ENCODE measurements at places on chromosomes 5 and 9. TPM values are rescaled to one million over a fixed set of nuclear protein-coding genes. Genes with fewer than 3 reads are reported as not detected.

- peak; percentile 77 for DNase-seq
- peak overlapping the region; percentile 76 for H3K4me3 ChIP-seq
- peaks cover 22% of the 10 kb centered on the region for H3K4me1 ChIP-seq
- peaks cover 41% of the 10 kb centered on the region for H3K36me3 ChIP-seq
- peak overlapping the region; percentile 67 for H3K27ac ChIP-seq
Measured at GRCh38 chr9:33044162-33044673, 19.1 kb downstream of the DNAJA1 start.

Gene CHD1
- 47.5 TPM for total RNA-seq

DNA sequence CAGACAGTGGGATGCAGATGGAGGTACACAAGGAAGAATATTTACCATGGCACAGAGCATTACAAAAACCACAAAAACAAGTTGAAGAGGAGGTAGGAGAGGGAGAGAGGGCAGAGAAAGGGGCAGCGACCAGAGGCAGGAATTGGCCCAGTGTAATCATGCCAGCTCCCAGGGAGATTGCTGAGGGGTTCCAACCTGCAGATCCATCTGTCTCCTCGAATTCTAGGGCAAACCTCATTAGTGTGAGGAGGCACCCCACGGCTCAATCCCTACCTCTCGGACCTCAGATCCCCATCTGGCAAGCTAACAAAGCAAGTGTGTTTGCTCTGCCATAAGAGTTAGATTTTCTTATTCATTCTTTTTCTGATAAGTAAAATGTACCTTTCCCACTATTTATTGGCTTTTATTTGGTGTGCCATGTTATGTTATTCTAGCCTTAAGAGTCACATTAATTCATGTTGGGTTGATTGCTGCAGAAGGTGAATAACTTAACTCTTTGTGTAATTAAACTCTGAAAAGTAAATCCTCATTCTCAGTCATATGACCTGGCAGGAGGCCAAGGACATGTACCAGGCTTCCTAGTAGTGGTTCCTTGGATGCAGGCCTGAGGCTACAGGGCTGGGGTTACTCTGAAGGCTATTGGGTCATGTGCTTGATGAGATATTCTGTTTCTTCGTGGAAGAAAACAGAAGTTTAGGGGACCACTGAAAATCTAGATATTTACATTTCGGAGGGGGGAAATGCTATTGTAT, 315.2 kb upstream of the ATP10B start:
- H3K27me3 ChIP-seq = no peaks in the 10 kb centered on the region
- H3K4me3 ChIP-seq = no peak overlapping the region
- no peaks in the 10 kb centered on the region for H3K36me3 ChIP-seq
- H3K4me1 ChIP-seq = no peaks in the 10 kb centered on the region
- no peak for DNase-seq
- H3K27ac ChIP-seq = no peak overlapping the region

- H3K4me1 ChIP-seq = no peaks in the 10 kb centered on the region
- H3K36me3 ChIP-seq = no peaks in the 10 kb centered on the region
- H3K27ac ChIP-seq = no peak overlapping the region
Measured at GRCh38 chr5:13917061-13917460, 27.4 kb downstream of the DNAH5 start.

Gene COL23A1
- total RNA-seq = 0.10 TPM

DNA sequence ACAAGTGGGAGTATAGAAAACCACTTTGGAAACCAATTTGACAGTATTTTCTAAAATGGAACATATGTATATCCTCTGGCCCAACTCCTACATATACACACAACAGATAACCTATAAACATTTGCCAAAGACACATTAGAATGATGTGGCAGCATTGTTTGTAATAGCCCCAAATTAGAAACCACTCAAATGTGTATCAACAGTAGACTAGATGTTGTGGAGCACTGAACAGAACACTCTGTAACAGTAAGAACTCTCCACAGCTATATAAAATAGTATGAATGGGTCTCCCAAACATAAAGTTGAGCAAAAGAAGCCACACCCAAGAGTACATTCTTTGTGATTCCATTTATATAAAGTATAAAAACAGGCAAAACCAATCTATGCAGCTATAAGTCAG, 6.1 kb downstream of the ZNF622 start:
- H3K36me3 ChIP-seq = peaks cover 80% of the 10 kb centered on the region
- H3K4me1 ChIP-seq = peaks cover 82% of the 10 kb centered on the region
- H3K27ac ChIP-seq = no peak overlapping the region
- no peaks in the 10 kb centered on the region for H3K27me3 ChIP-seq
- no peak overlapping the region for H3K4me3 ChIP-seq
- no peak for DNase-seq

Gene ADRB2
- total RNA-seq = 6.9 TPM

Gene BAAT
- not detected for total RNA-seq

Gene PFN3
- total RNA-seq = not detected

Gene GCNT4
- total RNA-seq = 1.5 TPM

- no peaks in the 10 kb centered on the region for H3K27me3 ChIP-seq
- H3K4me1 ChIP-seq = peaks cover 38% of the 10 kb centered on the region
- no peak for DNase-seq
- H3K27ac ChIP-seq = no peak overlapping the region
Measured at GRCh38 chr9:90966480-90967144, 165.0 kb downstream of the SYK start.

Gene CACNA1B
- total RNA-seq = not detected

- DNase-seq = no peak
- no peak overlapping the region for H3K4me3 ChIP-seq
- H3K27me3 ChIP-seq = no peaks in the 10 kb centered on the region
- no peak overlapping the region for H3K27ac ChIP-seq
- H3K36me3 ChIP-seq = no peaks in the 10 kb centered on the region
Measured at GRCh38 chr5:124538931-124539330, 207.5 kb downstream of the ZNF608 start.

- no peaks in the 10 kb centered on the region for H3K27me3 ChIP-seq
- H3K4me1 ChIP-seq = peaks cover 33% of the 10 kb centered on the region
- no peak for DNase-seq
Measured at GRCh38 chr5:134592141-134592746, 40.4 kb downstream of the SAR1B start.

DNA sequence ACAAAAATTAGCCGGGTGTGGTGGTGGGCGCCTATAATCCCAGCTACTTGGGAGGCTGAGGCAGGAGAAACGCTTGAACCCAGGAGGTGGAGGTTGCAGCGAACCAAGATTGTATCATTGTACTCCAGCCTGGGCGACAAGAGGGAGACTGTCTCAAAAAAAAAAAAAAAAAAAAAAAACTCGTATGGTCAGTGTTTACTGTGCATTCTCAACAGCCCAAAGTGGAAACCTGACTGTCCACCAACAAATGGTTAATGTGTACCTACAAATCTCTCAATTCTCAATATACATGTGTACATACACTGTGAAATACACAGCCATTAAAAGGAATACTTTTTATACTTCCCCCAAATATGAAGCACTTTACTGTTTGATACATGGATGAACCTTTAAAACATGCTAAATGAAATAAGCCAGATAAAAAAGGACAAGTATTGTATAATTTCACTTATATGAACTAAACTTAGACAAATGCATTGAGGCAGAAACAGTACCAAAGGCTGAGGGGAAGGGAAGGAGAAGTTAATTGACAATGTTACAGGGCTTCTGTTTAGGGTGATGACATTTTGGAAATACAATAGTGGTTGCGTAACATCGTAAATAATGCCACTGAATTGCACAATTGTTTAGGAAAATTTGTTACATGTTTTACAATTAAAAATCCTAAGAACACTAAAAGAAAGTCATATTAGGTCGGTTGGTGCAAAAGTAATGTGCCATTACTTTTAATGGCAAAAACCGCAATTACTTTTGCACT, 16.5 kb downstream of the DNAJA1 start:
- H3K4me1 ChIP-seq = peaks cover 24% of the 10 kb centered on the region
- H3K36me3 ChIP-seq = peaks cover 44% of the 10 kb centered on the region

DNA sequence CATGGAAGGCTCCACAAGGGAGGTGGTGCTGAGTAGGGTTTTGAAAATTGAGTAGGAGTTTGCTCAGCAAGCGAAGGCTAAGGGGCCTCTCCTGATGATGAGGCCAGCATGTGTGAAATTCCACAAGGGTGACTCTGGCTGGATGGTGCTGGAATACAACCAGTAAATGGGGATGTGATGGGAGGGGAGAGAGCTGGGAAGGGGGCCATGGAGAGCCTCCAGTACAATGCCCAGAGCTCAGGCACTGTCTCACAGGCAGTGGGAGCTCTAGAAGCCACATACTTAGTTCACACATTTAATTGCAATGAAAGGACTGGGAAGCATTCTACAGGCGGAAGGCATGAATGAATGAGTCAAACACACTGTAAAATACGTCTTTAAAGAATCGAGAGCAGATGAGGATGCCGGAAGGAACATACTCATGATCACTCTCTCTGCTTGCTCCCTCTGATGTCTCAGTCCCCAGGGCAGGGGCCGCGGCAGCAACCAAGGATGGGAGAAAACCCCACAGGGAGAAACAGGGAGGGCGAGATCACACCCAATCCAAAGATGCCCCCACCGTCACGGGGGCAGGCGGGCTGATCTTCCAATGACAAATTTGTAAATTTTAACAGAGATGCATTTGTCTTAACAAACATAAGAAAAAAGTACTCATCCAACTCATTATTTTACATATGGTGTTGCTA, 261.0 kb downstream of the NSG2 start:
- H3K4me3 ChIP-seq = no peak overlapping the region
- no peak for DNase-seq
- H3K4me1 ChIP-seq = peaks cover 1% of the 10 kb centered on the region
- peaks cover 9% of the 10 kb centered on the region for H3K27me3 ChIP-seq
- no peak overlapping the region for H3K27ac ChIP-seq
- H3K36me3 ChIP-seq = no peaks in the 10 kb centered on the region

Gene MED7
- 17.7 TPM for total RNA-seq

GRCh38 chr9:127384016-127384730, 12.8 kb upstream of the SLC2A8 start:
- H3K27ac ChIP-seq = no peak overlapping the region
- H3K4me1 ChIP-seq = peaks cover 19% of the 10 kb centered on the region
- DNase-seq = no peak
- no peaks in the 10 kb centered on the region for H3K36me3 ChIP-seq

Gene DNAJB5
- total RNA-seq = 3.2 TPM

- H3K36me3 ChIP-seq = no peaks in the 10 kb centered on the region
- H3K27ac ChIP-seq = no peak overlapping the region
- no peak for DNase-seq
- no peaks in the 10 kb centered on the region for H3K4me1 ChIP-seq
Measured at GRCh38 chr5:114988096-114988495, 181.6 kb downstream of the TRIM36 start.

DNA sequence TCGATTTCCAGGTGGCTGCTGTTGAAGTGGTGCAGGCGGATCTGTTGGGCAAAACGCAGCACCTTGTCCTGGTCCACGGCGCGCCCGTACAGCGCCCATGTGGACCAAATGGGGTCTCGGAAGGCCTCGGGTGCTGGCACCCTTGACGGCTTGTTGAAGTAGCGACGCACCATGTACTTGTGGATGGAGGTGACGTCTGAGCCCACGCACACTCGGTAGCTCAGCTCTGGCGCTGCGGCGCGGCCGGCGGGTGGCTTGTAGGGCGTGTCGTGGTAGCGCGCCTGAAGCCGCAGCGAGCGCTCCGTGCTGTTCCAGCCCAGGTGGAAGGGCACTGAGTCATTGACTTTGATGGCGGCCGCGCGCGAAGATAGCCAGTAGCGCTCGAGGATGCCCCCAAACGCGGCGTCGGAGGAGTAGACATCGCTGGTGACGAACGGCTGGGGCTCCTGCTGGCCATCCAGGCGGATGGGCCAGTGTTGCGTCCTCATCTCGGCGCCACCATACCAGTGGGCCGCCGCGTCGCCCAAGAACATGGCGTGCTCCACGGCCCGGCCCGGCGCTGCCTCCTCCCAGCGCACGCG, 4.7 kb downstream of the MYORG start:
- DNase-seq = no peak
- H3K36me3 ChIP-seq = peaks cover 37% of the 10 kb centered on the region
- no peak overlapping the region for H3K4me3 ChIP-seq
- peaks cover 11% of the 10 kb centered on the region for H3K4me1 ChIP-seq
- H3K27ac ChIP-seq = no peak overlapping the region

DNA sequence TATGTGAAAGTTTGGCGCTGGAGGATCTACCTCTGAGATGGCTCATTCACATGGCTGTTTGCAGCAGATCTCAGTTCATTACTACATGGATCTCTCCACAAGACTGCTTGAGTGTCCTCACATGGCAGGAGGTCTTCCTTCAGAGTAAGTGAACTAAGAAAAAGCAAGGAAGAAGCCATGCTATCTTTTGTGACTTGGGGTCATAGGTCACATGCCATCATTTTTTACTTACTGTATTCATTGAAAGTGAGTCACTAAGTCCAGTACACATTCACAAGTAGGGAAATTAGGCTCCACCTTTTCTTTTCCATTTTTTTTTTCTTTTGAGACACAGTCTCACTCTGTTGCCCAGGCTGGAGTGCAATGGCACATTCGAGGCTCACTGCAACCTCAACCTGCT, 8.7 kb upstream of the CDKN2AIPNL start:
- H3K27me3 ChIP-seq = peaks cover 1% of the 10 kb centered on the region
- no peaks in the 10 kb centered on the region for H3K36me3 ChIP-seq
- DNase-seq = no peak
- H3K4me1 ChIP-seq = no peaks in the 10 kb centered on the region

DNA sequence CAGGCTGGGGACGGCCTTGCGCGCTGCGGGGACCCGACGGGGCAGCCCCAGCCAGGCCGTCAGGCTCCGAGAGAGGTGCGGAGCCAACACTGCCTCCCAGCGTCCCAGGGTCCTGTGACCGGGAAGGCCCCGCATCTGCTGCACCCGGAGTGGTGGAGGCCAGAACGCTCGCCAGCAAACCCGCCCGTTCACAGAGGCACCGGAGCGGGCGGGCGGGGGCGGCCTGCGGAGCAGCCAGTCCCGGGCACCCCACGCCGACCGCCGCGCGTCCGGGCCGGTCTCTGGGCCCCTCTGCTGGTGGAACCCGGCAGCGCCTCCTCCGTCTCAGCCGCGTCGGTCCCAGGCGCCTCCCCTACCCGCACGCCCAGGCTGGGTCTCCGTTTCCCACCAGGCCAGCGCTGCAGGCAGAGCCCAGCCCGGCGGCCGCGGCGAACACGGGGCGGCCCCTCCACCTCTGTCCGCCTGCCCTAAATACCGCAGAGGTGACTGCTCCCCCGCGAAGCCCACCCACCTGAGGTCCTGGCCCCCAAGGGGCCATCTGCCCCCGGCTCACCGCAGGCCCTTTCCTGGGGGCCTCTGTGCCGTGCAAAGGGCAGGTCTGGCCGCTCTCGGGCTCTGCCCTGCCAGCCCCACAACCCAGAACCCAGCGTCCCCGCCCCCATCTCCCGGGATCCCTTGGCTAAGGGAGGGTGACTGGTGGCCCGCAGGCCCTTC, 15.9 kb downstream of the EXD3 start:
- no peaks in the 10 kb centered on the region for H3K36me3 ChIP-seq
- no peak overlapping the region for H3K4me3 ChIP-seq
- H3K4me1 ChIP-seq = peaks cover 21% of the 10 kb centered on the region
- peak; percentile 73 for DNase-seq

Gene ADGRD2
- not detected for total RNA-seq

GRCh38 chr9:11457825-11458790, 845.3 kb upstream of the PTPRD start:
- no peak for DNase-seq
- H3K36me3 ChIP-seq = no peaks in the 10 kb centered on the region
- no peak overlapping the region for H3K4me3 ChIP-seq

GRCh38 chr5:116359592-116359991, 215.0 kb downstream of the SEMA6A start:
- H3K27ac ChIP-seq = no peak overlapping the region
- no peak overlapping the region for H3K4me3 ChIP-seq
- no peaks in the 10 kb centered on the region for H3K4me1 ChIP-seq
- no peaks in the 10 kb centered on the region for H3K36me3 ChIP-seq
- no peaks in the 10 kb centered on the region for H3K27me3 ChIP-seq

- peak overlapping the region; percentile 80 for H3K27ac ChIP-seq
- peaks cover 10% of the 10 kb centered on the region for H3K27me3 ChIP-seq
- no peak for DNase-seq
- H3K4me1 ChIP-seq = peaks cover 51% of the 10 kb centered on the region
Measured at GRCh38 chr5:177445917-177446199, 756 bp upstream of the PRR7 start.

All from activated CD4-positive, alpha-beta memory T cell treated with anti-CD3 and anti-CD28 coated beads, Interleukin-2, amount 10 ng/mL, durations not matched to agents 7 days and 5 days (primary cell).